ENCODE measurements at places on chromosomes 13 and 19.

DNA sequence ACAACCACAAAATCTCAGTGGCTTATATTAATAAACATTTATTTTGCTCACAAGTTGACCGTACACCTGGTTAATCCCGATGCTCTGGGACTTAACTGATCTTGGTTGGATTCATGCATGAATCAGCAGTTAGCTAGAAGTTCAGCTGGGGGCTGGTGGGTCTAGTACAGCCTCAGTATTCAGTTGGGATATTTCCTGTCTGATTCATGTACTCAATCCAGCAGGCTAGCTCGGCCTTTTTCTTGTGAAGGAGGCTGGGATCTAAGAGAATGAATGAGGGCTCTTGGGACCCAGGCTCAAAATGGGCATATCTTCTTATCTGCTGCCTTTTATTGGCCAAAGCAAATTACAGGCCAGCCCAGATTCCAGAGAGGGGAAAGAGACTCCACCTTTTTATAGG lies 178.8 kb downstream of the KCTD12 start:
- no peak for DNase-seq

DNA sequence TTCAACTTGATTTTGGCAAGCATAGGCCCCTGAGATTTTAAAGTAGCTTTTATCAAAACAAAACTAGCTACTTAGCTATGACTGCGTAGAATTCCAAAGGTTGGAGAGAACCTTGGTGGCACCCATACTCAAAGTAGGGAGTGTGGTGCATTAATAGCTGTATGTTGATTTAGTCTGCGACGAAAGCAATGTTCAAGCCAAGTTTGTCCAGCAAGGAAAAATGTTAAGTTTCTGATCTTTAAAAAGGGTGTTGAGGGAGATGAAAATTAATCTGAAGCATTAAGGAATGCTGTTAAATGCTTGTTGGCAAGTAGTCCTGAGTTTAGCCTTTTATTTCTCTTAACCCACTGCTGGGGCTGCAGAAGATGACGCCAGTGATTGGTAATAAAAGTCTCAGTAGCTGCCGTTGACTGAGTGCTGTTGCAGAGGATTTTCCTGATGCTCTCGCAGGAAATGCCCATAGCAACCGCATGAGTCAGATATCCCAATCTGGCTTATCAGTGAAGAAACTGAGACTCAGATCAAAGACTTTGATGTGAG lies 75.9 kb upstream of the RNF113B start:
- DNase-seq: no peak

DNA sequence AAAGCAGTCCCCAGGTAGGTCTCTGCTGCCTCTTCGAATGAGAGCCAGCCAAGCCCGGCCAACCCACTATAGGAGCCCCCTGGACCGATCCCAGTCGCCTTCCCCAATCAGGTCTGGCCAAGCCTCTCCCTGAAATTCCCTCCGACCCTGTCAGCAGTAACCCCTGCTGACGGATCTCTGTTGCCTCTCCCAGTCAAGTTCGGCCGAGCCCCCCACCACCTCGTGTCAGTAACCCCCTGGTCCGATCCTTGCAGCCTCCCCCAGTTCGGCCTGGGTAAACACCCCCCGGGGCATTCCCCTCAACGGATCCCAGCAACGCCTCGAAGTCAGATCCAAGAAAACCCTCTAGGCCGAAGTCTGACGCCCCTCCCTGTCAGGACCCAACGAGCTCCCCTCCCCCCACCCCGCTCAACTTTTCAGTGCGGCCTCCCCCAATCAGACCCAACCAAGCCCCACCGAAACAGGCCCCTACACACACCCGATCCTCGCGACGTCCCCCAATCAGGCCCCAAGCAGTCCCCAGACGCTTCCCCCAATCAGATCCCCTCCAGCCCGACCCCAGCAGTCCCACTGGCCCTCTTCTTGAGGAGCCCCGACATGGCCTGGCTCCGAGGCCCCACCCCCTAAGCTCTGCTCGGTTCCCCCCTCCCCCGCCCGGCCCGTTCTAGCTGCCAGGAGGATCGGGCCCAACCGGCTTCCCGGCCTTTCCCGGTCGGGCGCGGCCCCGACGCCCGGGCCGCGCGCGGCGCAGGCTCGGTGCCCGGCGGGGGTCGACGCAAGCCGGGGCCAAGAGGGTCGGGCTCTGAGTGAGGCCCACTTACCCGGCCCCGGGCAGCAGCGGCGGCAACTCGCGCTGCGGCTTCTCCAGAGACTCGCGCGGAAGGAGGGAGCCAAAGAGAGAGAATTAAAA lies 1.8 kb downstream of the TNPO2 start:
- no peak for DNase-seq

- DNase-seq: no peak
Measured at GRCh38 chr13:49356223-49356622, 87.6 kb downstream of the CAB39L start.

- DNase-seq: no peak
Measured at GRCh38 chr13:72782717-72783116, 784 bp downstream of the PIBF1 start.

GRCh38 chr19:30420881-30421280 lies 48.7 kb downstream of the ZNF536 start:
- DNase-seq: no peak

- no peak for DNase-seq
Measured at GRCh38 chr19:38093154-38093553, 130.9 kb downstream of the DPF1 start.

DNA sequence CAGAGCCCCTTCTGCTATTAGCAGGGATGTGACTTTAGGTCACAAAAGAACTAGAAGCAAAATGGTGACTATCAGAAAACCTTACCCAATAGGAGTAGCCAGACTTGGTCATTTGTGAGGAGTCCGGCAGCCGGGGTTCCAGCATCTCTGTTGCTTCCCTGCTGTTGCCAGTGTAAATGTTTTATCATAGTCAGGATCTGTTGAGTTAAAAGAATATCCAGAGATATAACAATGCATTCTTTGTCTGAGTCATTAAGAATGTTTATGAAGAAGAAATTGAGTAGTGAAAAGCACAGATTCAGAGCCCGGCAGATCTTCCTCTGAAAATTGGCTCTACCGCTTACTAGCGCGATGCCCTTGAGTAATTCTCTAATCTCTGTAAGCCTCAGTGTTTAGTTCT lies 84.2 kb downstream of the COL4A2 start:
- DNase-seq: no peak

DNA sequence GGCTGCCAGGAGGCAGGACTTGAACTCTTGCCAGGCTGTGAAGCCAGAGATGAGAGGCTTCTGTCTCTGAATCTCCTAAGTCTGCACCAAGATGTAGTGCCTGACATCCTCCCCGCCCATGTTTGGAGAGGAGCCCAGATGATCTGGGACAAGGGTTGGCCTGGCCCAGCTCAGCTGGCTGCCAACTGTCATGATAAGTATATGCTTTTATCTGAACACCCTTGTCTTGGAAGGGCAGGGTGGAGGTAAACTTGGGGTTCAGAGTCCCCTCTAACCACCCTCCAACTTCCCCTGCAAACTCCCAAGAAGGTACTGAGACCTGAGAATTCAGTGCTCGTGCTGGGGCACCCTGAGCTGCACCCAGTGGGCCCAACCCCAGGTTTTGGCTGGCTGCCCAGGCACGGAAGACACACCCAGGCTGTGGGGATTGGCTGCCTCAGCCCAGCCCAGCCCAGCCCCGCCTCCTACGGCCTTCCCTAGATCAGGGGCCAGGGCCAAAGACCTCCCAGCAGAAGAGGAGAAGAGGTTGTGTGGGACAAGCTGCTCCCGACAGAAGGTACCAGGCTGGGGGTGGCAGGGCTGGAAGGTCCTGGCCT lies at the start of gene CYP4F12:
Gene CYP4F12 (plus strand): TSS at position 508 of the 596 bp plus-strand sequence. CDS start 443 bp downstream, outside the sequence.
- peak; percentile 11 for DNase-seq

DNA sequence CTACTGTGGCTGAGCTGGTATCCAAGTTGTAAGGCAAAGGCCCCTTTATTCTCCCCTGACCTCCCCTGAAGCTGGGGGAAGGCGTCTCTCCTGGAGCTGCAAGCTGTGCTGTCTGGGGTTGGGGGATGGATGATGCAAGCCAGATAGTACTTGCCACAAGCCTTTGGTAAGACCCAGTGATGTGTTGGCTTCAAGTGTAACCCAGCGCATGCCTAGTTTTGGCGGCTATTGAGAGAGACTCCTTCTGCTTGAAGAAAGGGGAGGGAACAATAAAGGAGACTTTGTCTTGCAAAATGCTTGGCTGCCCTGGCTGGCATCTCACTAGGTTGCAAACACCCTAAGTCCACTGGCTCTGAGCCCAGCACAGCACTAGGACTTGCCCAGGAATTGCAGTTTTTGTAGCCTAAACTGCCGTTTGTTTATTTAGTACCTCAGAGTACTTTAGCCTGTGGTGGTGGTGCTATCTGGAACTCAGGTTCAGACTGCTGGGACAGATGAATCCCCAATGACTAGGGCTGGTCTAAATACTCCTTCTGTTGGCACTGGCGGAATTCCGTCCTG lies 108.2 kb downstream of the TNFSF13B start:
- no peak for DNase-seq

DNA sequence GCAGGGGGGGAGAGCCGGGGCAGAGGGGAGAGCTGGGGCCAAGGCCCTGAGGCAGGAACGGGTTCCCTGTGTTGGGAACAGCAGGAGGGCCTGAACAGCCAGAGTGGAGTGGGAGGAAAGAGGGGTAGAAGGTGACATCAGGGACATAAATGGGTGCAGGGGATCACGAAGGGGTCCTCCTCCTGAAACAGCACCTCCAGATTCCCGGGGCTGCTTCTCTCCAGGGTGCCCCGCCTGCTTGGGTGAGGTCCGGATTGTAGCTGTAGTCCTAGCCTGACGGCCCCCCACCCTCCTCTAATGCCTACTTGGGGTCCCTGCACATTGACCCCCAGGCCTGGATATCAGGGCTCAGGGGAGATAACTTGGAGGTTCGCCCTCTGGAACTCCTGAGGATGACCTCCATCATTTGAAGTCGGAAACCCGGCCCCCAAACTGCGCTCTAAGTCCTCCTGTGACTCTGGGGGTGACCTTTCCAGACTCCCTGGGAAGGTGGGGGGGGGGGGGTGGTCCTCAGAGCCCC lies 473 bp upstream of the SCN1B start:
- DNase-seq: no peak

DNA sequence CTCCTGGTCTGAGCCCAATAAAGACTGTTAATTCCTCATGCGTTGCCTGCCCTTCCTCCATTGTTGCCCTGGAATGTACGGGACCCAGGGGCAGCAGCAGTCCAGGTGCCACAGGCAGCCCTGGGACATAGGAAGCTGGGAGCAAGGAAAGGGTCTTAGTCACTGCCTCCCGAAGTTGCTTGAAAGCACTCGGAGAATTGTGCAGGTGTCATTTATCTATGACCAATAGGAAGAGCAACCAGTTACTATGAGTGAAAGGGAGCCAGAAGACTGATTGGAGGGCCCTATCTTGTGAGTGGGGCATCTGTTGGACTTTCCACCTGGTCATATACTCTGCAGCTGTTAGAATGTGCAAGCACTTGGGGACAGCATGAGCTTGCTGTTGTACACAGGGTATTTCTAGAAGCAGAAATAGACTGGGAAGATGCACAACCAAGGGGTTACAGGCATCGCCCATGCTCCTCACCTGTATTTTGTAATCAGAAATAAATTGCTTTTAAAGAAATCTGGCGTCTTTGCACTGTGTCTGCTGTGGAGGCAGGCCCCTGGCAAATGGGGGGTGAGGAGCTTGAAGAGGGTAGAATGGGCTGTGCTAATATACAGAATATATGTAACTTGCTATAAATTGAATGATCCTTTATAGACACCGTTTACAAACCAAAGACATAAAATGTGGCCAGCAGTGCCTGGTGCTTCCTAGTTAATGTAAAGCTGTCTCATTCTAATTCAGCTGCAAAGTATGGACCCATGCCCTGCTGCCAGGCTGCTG lies 4.2 kb upstream of the RPS11 start:
- no peak for DNase-seq

- no peak for DNase-seq
Measured at GRCh38 chr13:78779608-78780007, 120.7 kb upstream of the OBI1 start.

- DNase-seq: no peak
Measured at GRCh38 chr13:36897054-36897616, 22.9 kb downstream of the SMAD9 start.

DNA sequence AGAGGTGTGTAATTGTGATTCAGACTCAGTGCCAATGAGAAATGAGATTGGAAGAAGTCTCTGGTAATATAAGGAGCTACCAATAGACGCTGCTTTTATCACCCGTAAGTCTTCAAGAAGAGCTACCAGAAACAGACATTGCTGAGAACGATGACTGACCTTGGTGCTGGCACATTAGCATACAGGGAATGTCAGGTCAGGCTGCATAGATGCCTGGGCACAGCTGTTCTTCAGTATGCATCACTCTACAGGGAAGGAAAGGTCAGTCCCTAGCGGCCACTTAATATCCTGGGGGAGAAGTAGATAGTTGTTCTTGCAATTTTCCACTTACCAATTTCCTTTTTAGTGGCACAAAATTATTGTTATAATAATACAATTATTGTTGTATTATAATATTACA lies 380.4 kb downstream of the PCDH9 start:
- no peak for DNase-seq

Measured in GOT3 (cell line).